Epithelial cell of proximal tubule (primary cell): ENCODE measurements at places on chromosomes 1 and 21. TPM values are rescaled to one million over a fixed set of nuclear protein-coding genes. Genes with fewer than 3 reads are reported as not detected.

- no peak for DNase-seq
Measured at GRCh38 chr1:173715538-173715844, 710 bp downstream of the KLHL20 start.

DNA sequence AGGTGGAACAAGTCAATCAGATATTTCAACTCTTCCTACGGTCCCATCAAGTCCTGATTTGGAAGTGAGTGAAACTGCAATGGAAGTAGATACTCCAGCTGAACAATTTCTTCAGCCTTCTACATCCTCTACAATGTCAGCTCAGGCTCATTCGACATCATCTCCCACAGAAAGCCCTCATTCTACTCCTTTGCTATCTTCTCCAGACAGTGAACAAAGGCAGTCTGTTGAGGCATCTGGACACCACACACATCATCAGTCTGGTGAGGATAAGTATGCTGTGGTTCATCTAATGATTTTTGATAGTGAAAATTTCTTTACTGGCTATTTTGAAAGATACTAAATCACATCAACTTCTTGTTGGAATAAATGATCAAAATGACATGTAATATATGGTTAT lies 67.7 kb upstream of the MPC2 start:
- no peak for DNase-seq

- no peak for DNase-seq
Measured at GRCh38 chr1:161244888-161245287, 6.9 kb upstream of the NR1I3 start.

GRCh38 chr21:37784591-37785318 lies 131.5 kb downstream of the KCNJ6 start:
- no peak for DNase-seq

DNA sequence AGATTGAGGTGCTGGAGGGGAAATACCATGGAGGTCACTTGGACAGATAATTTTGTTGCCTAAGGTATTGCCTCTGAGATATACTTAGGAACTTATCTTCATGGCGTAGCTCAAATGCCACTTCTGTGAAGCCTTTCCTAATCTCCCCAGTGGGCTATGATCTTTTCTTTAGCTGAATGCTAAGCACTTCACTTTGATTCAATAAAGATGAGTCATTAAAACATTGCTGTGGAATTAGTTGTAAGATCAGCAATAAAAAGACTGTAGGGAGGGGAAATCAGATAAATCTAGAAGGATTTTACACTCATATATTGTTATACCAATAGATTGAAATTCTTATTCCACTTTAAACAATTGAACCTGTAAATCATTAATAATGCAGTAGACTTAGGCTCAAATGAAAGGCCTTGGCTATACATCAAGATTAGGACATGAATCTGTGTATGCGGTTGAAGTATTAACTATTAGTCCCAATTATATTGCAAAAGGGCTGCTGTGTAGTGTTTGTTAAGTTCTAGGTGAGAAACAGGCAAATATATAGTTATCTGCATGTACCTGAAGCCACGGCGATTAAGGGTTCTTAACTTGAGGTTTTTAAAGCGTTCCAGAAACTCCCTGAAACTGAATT lies 19.2 kb upstream of the MAGOH start:
- no peak for DNase-seq

DNA sequence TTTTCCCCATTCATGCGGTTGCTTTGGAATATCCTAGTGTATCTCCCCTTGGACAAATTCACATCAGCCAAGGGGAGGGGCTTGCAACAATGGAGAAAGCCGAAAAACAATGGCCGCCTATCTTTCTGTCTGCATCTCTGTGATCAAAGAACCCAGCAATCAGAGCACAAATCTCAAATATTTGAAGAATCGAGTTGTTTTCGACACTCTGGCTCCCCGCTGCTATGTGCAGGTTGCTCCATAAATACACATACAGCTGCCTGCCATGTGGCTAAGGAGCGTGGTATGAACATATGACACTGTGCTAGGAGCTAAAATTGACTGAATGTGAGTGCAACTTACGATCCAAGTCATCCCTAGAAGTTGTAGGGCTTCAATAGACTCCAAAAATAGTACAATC lies 8.5 kb downstream of the CFHR4 start:
- no peak for DNase-seq

DNA sequence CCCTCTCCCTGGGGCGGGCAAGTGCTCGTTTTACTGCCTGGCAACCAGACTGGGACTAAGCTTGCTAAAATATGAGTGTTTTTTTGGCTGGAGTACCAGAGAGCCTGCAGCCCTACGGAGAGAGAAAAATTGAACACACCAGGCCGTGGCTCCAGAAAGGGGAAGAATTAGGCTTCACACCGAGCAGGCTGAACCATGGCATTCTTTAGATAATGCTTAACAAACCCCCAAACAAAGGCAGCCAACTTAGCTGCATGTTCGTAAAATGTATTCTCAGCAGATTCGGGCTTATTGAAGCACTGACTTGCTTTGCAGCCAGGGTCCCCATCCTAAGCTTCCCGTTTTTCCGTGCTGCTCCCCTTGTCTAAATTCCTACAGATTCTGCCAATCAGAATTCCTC lies 76.6 kb downstream of the LMX1A start:
- DNase-seq: no peak

DNA sequence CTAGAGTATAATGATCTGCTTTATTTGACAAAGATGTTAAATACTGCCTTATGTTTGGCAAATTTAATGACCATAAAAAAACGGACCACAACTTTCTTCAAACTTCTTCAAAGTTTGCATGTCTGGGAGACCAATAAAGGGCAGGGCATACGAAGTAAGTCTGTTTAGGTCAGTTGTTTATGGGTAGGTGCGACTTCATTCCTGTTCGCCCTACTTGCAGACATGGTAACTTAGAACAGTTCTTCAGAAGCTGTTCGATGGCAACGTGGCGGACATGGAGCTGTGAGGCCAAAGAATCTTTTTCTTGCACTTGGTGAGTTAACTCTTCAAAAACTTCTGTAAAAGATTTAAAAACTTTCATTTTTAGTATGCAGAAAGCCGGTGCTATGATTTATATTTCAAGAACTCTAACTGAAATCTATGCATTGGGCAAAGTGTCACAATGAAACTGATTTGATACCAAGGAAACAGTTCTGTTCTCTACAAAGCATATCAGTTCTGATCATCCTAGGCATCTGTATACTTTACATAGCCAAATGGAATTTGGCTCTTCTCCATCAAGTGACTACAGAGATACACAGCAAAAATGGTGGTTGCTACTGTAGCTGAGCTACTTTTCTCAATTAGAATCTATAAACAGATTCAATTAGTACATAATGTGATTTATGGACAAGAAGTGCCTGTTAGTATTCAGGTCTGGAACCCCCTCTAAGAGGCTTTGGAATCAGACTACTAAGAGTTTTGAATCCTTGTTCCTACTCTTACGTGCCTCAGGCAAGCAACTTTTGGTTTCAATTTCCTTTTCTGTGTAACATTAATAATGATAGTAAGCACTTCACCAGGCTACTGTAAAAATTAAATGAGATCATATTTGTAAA lies 25.7 kb downstream of the C21orf91 start:
- no peak for DNase-seq

- no peak for DNase-seq
Measured at GRCh38 chr1:94298861-94299260, 61.5 kb upstream of the ARHGAP29 start.

- no peak for DNase-seq
Measured at GRCh38 chr1:69233463-69233862, 334.3 kb upstream of the LRRC7 start.

DNA sequence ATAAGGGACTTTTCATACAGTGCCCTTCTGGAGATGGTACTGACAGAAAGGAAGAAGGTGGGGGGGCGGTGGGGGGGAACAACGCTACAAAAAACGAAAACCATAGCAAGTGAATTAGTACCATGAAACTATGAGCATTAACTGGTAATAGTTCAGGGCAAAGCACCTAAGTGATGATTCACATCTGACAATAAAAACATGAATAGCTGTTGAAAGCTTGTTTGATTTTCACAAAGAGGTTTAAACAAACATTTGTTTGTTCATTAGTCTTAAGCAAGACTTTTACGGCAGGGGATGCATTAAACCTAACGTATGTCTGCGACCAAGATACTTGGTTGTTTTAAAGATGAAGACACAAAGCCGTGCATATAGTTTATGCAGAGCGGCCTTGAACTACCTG lies 177.5 kb downstream of the LMO4 start:
- no peak for DNase-seq

DNA sequence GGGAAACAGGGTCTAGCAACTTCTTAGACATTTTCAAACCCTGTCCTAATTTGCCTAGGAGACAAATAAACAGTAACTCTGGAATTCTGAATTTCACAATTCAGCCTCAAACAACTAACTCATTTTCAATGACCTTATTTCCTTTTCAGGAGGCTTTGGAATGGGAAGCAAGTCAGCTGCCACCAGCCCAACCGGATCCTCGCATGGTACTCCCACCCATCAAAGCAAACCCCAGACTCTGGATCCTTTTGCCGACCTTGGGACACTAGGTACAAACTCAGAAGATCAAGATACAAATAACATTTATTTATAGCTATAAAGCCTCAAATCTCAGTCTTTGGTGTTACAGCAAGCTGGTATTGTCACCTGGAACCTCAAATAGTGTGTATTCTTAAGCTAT lies 18.9 kb upstream of the LEPR start:
- no peak for DNase-seq

DNA sequence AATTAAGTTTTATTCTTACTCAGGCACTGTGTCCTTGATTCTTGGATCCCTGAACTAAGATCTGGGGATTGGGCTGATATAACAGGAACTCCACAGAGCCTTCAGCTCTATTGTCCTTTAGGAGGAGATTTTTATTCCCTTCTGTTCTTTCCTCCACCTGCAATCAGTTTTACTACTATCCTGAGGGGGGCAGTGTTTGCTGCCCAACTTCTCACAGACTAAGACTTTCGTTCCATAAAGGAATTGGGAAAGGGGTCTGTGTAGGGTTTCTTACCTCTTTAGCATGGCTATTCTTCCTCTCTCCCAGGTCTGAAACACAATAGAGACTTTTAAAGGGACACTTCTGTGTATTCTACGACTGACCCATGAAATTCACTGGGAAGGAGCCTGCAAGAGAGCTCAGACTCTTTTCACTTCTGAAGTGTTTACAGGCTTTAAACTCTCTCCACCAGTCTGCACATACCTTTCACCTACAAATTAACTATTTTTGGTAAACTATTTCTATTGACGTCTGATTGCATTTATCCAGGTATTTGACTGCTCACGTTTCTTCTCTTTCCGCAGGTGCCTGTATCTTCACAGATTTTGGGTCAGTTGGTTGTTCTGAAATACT lies 103.3 kb upstream of the DEPDC1 start:
- peak; percentile 2 for DNase-seq

GRCh38 chr21:18608226-18608625 lies 204.6 kb upstream of the TMPRSS15 start:
- DNase-seq: no peak

- DNase-seq: no peak
Measured at GRCh38 chr1:237812061-237812460, 78.7 kb downstream of the ZP4 start.

- no peak for DNase-seq
Measured at GRCh38 chr1:15941899-15942660, 33.8 kb downstream of the ZBTB17 start.

GRCh38 chr1:76053021-76053420 lies 21.5 kb upstream of the ST6GALNAC3 start:
- DNase-seq: no peak

DNA sequence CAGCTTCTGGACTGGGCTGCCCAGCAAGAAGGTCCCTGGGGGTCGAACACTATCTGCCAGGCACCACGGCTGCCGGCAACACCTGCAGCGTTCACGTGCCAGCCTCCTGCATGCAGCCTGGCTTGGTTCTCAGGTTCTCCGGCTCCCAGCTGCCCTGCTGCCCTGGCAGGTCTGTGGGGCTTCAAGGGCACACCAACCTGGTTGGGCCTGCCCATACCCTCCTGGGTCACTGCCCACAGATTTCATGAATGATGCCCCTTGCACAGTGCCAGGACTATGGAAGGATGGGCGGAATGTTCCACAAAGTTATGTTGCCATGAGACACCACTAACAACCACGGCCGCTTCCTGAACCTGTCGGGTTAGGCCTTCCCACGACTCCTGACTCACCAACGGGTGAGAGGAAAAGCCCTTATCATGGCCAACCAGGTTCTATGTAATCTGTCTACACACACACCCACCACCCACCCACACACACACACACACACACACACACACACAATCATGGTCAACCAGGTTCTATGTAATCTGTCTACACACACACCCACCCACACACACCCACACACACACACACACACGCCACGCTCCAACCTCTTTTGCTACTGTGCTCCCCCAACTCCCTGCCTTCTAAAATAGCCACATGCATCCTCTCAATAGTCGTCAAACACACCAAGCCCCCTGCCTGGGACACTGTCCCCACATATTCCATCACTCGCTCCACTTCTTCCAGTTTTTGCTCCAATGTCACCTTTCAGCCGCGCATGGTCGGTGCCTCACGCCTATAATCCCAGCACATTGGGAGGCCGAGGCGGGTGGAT lies 32.2 kb downstream of the HSPG2 start:
- no peak for DNase-seq

- no peak for DNase-seq
Measured at GRCh38 chr1:239268007-239268406, 118.4 kb upstream of the CHRM3 start.

DNA sequence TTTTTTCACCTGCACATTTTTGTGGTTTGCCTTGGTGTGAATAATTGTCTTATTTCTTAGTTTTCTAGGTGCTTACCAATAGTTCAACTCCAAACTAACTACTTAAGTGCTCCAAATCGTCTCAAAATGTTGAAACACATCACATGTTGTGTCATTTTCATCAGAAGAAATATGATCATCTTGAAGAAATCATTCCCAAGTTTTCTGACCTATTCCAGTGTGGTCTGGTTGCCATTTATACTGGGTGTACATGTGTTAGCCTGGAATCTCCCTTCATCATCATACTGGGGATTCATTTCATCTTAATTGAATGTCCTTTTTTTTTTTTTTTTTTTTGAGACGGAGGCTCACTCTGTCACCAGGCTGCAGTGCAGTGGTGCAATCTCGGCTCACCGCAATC lies 67.0 kb downstream of the EIF2B3 start:
- no peak for DNase-seq

GRCh38 chr1:37657620-37658412 lies 23.1 kb upstream of the RSPO1 start:
- no peak for DNase-seq

GRCh38 chr1:241857131-241857530 lies 9.1 kb downstream of the EXO1 start:
- no peak for DNase-seq

- DNase-seq: no peak
Measured at GRCh38 chr1:194952171-194952570, 1656.1 kb downstream of the KCNT2 start.

GRCh38 chr1:232473324-232473723 lies 156.6 kb downstream of the SIPA1L2 start:
- no peak for DNase-seq

GRCh38 chr1:36300526-36300925 lies 5.6 kb upstream of the SH3D21 start:
- DNase-seq: no peak

HORMAD1 gene
- total RNA-seq: not detected in 2 replicates

PM20D1 gene
- not detected in 2 replicates for total RNA-seq

FALEC gene
- not detected in 2 replicates for total RNA-seq

KRTAP20-1 gene
- not detected in 2 replicates for total RNA-seq

AADACL4 gene
- total RNA-seq: not detected in 2 replicates

SELENBP1 gene
- 2.7 and 5.9 TPM in 2 replicates for total RNA-seq
